Mesothelial cell of epicardium (in vitro differentiated cells): ENCODE measurements at places on chromosomes 12 and 14.

DNA sequence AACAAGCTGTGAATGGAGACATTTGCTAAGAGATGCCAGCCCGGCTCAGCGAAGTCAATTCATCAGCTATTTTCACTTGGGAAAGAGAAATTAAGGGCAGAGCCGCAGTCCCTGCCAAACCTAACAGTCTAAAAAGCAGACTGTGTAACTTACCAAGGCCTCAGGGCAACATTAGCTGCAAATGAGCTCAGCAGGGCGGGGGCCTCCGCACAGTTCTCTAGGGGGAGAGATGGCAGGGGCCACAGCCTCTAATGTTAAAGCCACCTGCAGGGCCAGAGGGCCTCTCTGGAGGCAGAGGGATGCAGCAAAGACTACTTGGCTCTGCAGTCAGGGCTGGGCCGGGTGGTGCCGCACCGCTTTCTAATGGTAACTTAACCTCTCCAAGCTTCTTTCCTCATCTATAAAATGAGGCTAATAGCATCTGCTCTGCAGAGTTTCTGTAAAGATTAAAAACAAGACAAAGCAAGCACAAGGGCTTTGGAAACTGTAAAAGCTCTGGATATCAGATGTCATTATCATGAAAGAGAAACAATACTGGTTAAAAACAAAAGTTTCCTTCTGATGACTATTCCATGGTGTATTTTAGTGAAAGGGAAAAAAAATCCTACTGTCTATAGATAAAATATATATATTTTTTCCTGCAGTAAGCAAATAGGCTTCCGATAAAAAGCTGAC lies 13.4 kb upstream of the GPRC5A start:
- peaks cover 2% of the 10 kb centered on the region for H3K36me3 ChIP-seq
- H3K4me1 ChIP-seq: peaks cover 38% of the 10 kb centered on the region

DNA sequence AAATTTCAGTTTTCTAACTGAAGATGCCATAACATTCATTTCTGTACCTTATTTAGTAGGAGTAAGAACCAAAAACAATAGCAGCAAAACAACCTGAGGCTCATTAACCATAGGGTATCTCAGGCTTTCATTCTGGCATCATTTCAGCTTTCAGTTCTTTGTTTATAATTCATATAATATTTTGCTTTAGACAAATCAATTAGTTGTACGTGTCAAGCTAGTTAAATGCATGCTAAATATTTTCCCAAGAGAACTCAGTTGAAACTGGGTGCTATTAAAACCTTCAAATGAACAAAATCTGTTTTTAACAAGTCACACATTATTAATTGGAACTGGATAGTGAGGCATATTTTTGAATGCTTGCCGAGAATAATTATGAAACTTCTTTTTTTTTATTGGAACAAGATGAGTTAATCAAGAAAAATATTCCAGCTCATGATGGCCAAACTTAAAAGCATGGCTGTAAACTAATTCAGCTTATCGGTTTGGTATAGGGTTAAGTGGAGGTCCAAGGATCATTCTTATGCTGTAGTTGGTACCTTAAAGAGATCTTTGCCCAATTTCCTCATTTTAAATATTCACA lies 442.7 kb downstream of the BTG1 start:
- H3K4me3 ChIP-seq: no peak overlapping the region
- H3K27me3 ChIP-seq: no peaks in the 10 kb centered on the region
- no peaks in the 10 kb centered on the region for H3K36me3 ChIP-seq
- DNase-seq: no peak

DNA sequence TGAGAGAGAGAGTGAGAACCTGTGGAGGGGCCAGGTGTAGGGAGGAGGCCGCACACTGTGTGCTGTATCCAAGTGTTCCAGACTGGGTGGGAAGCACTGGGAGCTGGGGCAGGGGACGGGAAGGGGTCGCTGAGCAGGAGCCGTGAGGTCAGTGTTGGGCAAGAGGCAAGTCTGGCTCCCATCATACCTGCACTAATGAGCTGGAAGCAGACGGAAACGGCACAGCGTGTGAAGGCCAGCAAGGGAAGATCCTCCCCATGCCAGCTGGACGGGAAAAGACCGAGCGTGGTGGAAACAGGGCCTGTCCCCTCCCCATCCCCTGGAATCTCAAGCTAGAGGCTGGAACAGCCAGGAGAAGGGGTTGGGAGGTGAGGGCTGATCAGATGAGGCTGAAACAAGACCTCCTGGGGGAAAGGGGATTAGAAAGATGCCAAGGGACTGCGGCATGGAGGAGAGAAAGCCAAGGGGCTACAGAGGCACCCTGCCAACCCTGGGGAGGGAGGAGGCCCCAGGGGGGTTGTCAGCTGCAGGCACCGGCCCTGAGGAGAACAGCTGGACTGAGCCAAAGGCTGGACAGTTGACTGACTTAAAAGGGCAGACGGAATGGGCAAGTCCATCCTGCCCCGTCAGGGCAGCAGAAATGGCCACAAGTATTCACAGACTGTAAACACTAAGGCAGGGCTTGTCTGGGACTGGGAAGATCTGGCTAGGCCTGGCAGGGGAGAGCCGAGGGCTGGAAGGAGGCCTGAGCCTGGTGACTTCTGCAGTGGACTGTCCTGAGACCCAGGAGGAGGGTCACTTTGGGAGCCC lies 19.0 kb upstream of the LTBP2 start:
- no peak for DNase-seq
- H3K4me1 ChIP-seq: peaks cover 7% of the 10 kb centered on the region
- H3K27me3 ChIP-seq: no peaks in the 10 kb centered on the region
- H3K27ac ChIP-seq: no peak overlapping the region

DNA sequence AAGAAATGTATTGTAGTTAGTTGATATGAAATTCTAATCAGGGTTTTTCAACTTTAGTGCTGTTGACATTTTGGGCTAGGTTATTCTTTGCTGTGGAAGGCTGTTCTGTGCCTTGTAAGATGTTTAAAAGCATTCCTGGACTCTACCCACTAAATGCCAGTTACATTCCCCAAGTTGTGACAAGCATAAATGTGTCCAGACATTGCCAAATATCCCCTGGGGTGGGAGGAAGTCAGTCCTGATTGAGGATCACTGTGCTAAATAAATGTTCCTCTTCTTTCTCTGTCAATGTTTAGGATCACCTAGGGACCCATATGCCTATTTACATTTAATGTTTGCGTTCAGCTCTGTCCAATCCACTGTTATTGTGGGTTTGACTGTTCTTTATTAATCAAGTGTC lies 268.3 kb downstream of the TMTC2 start:
- no peak overlapping the region for H3K4me3 ChIP-seq
- DNase-seq: no peak
- no peaks in the 10 kb centered on the region for H3K27me3 ChIP-seq
- peaks cover 21% of the 10 kb centered on the region for H3K4me1 ChIP-seq

DNA sequence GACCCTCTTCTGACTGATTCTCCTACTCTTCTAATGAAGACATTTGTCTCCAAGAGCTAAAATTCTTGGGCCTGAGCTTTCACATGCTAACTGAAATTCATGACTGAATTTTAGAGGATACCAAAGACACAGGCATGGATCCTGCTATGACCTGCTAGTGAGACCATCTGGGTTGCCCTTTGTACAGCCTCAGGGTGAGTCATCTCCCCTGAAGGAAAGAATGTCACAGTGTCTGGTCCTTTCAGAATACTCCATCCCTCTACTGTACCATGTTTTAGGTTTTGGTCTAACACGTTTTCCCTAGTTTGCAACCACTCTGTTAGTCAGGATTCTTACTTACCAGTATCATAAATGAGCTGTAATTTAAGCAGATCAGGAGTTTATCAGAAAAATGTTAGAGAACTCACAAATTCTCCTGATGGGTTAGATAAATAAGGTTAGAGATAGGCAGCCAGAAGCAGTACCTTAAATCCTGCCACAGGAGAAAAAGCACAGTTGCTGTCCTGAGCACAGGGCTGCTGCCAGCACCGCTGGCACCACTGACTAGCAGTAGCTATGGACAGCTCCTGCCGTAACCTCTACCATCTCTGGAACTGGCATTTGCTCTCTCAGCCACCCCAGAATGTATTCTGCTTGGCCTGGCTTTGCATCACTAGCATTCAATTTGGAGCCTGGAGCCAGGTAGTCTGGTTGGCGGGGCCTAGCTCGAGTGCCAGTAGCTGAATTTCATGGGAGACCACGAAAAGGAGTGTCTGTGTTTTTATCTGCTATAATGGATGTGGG lies 127.6 kb downstream of the ANO6 start:
- no peak overlapping the region for H3K4me3 ChIP-seq
- H3K27ac ChIP-seq: no peak overlapping the region
- no peak for DNase-seq
- H3K27me3 ChIP-seq: no peaks in the 10 kb centered on the region
- peaks cover 4% of the 10 kb centered on the region for H3K36me3 ChIP-seq

DNA sequence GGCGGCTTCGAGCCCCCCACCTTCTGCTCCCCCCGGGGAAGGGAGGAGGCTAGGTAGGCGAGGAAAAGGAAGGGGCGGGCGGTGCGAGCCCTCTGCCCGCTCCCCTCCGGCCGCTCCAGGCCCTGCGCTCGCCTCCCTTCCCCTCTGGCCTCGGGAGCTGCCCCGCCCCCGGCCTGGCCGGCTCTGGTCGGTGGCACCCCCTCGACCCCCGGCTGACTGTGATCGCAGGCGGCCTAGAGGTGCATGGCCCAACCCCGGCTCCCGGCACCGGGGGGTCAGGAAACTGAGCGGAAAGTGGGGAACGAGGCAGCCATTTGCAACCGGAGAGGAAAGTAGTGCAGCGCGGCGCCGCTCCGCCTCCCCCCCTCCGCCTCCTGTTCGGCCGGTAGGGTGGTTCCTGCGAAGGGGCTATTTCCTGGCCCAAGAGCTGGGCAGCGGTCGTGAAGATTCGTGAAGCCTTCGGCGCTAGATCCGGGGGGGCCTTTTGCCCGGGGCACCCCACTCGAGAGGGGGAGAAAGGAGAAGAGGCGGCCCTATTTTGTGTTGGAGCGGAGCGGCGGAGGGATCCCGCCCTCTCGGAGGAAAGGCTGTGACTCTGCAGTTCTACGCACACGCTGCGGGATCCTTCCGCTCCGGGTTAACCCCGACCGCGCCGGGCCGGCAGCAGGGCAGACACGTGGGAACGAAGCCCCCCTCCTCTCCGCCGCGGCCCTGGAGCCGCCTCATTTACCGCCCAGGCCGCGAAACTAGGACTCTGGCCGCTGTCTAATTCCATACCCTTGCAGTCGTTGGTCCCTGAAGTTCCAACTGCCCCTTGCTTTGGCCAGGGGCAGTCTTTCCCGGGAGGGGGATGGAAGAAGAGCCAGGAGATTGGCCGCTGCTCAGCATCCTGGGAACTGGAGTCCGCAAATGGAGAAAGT lies at the start of gene KMT2D:
Gene KMT2D, minus strand, starts transcription at position 558 of the 920 bp plus-strand sequence. CDS start 5,470 bp downstream, outside the sequence.
- no peaks in the 10 kb centered on the region for H3K36me3 ChIP-seq
- H3K4me1 ChIP-seq: peaks cover 47% of the 10 kb centered on the region
- peak within 1 kb of the TSS; percentile 96 for H3K4me3 ChIP-seq
- DNase-seq: peak; percentile 90

- no peak overlapping the region for H3K4me3 ChIP-seq
- peaks cover 12% of the 10 kb centered on the region for H3K36me3 ChIP-seq
- peaks cover 1% of the 10 kb centered on the region for H3K4me1 ChIP-seq
- no peak overlapping the region for H3K27ac ChIP-seq
- DNase-seq: no peak
- no peaks in the 10 kb centered on the region for H3K27me3 ChIP-seq
Measured at GRCh38 chr12:3827301-3828000, 45.7 kb downstream of the PARP11 start.
